GM13976 (cell line): ENCODE measurements at places on chromosomes 11 and 22.

GRCh38 chr11:125174686-125175085 lies 10.1 kb downstream of the PKNOX2 start:
- no peak for DNase-seq

GRCh38 chr22:24337894-24338645 lies 67.4 kb downstream of the SPECC1L start:
- no peak for DNase-seq

DNA sequence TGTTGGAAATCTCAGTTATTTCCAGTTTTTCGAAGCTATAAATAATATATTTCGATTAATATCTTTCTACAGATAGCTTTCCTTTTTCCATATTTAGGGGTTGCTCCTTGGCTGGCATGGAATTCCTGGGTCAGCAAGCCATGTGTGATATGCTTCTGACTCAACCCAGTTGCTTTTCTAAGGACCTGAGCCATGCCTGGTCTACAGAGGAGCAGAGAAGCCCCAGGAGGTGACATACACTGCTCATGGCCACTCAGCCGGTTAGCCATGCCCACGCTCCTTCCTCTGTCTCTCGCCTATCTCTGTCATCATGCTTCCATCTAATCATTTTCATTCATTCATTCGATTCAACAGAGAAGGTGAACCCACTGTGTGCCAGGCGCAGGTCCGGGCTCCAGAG lies 23.2 kb upstream of the PDGFB start:
- no peak for DNase-seq

DNA sequence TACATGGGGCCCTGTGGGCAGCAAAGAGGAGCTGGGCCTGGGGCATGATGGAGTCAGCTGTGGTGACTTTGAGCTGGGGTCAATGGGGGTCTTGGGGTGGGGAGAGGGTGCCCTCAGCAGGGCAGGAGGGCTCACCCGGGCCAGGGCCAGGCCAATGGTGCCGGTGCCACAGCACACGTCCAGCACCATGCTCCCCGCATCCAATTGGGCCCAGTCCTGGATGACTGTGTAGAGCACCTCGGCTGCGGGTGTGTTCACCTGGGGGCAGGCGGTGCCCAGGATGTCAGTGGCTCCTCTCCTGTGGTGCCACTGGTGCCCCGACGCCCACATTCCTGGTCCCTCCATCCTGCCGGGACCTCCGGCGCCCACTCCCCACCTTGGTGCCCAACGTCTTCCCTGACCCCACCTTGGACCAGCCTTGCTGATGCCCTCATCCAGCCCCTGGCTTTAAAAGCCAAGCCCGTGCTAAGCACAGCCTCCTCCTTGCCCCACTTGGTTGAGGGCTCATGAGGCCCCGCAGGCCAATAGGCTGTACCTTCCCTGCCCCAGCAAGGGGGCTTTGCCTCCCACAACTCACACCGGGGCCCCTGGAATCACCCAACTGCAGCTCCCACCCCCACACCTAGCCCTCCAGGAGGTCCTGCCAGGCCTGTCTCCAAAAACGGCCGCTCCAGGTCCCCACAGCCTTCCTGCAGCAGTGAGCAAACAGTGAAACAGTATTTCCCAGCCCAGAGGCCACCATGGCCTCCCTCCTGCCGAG lies 2.2 kb upstream of the RANBP1 start:
- no peak for DNase-seq

- no peak for DNase-seq
Observed at GRCh38 chr11:30789270-30789669, 203.1 kb upstream of the MPPED2 start.

DNA sequence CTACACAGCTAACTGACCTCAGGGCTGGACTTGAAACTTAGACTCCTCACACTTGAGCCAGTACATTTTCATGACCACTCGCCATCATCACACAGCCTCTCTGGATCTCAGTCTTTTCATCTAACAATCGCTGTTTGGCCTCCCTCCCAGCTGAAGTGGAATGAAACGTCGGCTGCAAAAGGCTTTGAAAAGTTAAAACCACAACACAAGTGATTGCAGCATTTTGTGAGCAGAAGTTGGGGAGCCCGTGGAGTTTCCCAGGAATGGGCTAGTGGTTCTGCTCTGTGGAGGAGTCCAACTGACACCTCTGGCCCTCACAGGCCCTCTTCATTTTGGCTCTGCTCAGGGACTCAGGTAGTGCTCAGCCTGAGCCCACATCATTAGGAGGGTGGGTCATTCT lies 35.9 kb upstream of the TRIM29 start:
- peak; percentile 1 for DNase-seq

- DNase-seq, result no peak
Observed at GRCh38 chr11:58912124-58912523, 27.2 kb upstream of the GLYATL1 start.

DNA sequence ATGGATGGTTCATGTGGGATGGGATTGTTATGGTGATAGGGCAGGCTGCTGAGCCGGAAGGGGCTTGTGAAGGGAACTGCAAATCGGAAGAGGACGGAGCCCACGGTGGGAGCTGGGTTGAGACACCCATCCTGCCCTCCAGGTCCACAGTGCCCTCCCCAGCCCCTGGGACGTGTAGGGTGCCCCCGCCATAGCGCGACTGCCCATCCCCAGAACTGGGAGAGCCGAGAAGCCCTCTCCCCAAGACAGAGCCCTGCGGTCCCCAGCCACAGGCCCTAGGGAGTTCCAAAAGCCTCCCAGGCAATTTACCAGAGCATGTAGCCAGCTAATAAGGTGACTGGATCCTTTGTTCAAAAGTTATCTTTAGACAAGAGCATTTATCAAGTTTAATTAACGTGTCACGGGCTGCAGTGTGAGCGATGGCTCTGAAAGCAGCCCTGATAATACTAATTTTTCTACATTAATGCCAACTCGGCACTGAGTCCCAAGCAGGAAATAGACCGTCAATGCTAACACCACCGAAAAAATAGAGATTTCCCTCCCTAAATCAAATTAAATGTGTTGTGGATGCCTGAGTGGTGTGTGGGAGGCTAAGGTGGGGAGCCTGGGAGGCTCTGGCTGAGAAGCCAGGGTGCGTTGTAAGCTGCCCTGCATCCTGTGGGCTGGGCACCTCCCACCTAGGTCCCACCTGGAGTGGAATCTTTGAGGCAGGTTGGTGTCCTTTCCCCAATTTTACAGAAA lies 76.8 kb upstream of the RTL6 start:
- DNase-seq, result no peak

DNA sequence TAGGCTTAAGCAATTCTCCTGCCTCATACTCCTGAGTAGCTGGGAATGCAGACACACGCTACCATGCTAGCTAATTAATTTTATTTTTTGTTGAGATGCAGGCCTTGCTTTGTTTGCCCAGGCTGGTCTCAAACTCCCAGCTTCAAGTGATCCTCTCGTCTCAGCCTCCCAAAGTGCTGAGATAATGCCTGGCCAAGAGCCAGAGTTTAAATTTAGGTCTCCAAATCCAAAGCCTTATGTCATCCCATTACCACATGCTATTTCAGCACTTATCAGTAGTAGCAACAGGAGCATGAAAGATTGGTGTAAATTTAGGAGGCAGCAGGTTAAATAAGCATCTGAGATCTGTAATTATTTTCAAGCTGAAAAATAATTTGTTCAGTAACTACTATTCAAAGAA lies 326.1 kb upstream of the ANO5 start:
- DNase-seq, result no peak

DNA sequence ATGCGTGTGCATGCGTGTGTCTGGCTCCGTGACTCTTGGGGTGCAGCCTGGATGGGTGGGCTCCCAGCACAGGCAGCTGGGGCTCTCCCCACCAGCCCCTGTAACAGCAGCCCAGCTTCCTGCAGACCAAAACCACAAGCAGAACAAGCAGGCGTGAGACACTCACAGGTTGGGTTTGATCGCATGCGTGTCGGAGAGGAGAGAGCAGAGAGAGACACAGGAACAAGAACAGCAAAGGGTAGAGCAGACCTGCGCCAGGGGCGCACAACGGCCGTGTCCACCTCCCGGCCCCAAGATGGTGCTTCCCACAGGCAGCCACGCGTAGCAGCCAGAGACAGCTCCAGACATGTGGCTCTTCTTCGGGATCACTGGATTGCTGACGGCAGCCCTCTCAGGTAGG lies at the start of gene CD6:
Gene CD6, plus strand, starts transcription at position 161 of the 400 bp plus-strand sequence. Its CDS starts 186 bp downstream, at position 347.
- DNase-seq, result peak; percentile 52

GRCh38 chr11:45692808-45693453 lies 27.5 kb upstream of the CHST1 start:
- no peak for DNase-seq

GRCh38 chr11:12668166-12668565 lies 6.1 kb upstream of the TEAD1 start:
- no peak for DNase-seq

DNA sequence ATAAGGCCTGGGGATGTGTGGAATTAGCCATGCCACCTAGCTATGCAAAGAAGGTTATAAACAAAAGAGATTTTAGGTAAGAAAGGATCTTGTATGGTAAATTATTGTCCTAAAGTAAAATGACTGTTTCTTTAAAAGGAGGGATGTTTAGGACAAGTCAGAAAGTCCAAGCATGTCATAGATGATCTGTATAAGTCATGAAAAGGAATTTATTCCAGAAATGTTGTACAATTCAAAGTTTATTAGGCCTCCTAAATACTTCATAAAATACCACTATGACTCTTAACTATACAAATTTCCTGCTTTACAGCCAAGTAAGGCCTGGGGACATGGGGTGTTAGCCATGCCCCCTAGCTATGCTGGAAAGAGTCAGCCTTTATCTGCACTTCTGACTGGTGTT lies 22.7 kb downstream of the OR5A2 start:
- no peak for DNase-seq

GRCh38 chr11:69958308-69958707 lies 119.8 kb upstream of the ANO1 start:
- DNase-seq, result no peak

- DNase-seq, result no peak
Observed at GRCh38 chr11:45984192-45984591, 61.7 kb downstream of the LARGE2 start.

GRCh38 chr22:35528927-35529326 lies 11.7 kb upstream of the RASD2 start:
- DNase-seq, result no peak

DNA sequence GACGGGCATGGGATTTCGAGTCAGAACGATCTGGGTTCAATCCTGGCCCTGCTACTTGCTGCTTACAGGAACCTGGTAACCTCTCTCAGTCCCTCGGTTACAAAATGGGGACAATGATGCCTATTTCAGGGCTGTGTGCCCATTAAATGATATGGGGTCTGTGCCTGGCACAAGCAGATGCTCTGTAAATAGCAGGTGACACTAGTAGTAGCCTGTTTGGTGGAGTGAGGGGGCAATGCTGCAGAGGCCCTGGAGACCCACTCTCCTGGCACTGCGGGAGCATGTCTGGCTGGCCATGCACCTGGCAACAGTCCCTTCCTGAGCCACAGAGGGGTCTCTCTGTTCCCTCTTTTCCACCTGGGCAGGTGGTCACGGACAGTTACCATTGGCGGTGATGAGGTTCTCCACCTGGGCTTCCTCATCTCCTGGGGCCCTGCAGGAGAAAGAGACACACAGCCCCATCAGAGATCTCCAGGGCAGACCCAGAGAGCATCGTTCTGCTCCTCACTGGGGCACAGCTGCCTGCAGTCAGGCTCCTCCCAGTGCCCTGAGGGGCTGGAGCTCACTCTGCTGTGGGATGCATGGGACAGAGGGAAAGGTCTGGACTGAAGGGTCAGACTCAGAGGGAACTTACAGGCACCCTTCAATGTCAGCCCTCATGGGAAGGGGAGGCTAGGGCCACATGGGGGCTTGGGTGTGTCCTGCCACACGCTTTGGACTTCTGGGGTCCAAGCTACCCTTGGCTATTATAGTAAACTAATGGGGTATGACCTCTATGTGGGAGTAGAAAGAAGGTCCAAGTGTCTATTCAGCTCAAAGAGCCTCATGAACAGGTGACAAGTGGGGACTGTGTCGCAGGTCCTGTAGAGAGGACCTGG lies 15.6 kb upstream of the FXYD2 start:
- no peak for DNase-seq

DNA sequence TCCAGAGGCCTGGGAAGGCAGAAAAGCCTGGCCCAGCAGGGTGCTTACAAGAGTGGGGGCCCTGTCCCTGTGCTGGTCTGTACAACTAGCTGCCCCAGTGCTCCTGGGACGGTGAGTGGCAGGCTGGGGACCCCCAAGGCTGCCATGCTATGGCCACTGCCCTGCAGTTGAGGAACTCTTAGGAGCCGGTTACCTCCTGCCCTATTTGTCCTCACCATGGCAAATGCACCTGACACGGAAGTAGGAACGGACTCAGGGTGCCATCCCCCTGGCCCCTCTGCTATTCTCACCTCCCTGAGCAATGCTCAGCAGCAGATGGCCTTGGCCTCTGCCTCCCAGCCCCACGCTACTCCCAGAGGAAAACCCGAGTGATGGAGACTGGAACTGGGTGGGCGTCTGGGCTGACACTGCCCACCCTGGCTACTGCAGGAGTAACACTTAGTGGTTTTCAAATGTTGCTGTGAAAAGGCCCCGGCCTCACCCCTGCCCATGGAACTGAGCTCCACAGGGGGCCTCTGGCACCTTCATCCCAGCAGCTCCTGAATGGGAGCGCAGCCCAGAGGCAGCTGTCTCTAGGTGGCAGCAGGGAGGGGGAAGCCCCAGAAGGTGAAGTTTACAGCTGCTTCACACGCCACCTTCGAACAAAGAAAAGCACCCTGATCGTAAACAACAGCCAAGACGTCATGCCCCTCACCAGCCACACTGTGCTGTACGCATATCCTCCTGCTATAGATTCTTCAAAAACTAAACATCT lies 105.3 kb downstream of the CTTN start:
- DNase-seq, result no peak

GRCh38 chr11:100467821-100468508 lies 219.1 kb upstream of the ARHGAP42 start:
- peak; percentile 8 for DNase-seq

- DNase-seq, result no peak
Observed at GRCh38 chr11:15123849-15124248, 9.1 kb downstream of the INSC start.

DNA sequence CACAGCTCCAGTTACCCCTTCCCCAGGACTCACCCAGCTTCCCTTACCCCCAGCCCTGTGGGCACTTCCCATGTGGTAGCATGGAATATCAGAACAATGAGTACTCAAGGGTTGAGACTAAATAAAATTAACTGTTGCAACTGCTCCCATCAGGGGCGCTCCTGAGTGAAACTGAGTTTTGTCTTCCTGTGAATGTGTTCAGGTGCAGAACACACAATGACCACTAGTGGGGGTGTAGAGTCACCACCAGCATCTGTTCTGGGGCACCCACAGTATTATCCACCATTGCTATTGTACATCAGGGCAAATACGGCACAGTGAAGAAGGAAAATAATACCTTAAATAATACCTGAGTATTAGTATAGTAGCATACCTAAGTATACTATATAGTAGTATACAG lies 689.7 kb downstream of the TBC1D22A start:
- DNase-seq, result no peak

DNA sequence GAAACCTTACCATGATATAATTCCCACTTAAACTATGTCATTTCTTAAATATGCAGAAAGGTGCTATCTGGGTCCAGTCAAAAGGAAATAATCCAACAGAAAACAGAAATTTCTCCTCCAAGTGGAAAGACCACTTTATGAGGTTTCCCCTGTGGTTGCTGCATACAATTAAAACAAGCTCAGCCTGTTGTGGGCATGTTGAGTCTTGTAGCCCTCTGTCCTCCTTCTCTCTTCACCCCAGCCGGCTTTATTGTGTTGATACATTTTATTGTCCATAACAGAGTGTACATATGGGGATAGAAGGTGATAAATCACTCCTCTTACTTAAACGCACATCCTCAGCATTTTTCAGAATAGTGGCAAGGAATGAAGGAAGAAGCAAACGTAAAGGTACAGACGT lies 126.0 kb upstream of the MTNR1B start:
- DNase-seq, result no peak

- DNase-seq, result no peak
Observed at GRCh38 chr11:10998674-10999073, 140.8 kb upstream of the ZBED5 start.

- no peak for DNase-seq
Observed at GRCh38 chr11:2302306-2302895, 588 bp downstream of the TSPAN32 start.
